ENCODE measurements at places on chromosomes 3 and 15.

DNA sequence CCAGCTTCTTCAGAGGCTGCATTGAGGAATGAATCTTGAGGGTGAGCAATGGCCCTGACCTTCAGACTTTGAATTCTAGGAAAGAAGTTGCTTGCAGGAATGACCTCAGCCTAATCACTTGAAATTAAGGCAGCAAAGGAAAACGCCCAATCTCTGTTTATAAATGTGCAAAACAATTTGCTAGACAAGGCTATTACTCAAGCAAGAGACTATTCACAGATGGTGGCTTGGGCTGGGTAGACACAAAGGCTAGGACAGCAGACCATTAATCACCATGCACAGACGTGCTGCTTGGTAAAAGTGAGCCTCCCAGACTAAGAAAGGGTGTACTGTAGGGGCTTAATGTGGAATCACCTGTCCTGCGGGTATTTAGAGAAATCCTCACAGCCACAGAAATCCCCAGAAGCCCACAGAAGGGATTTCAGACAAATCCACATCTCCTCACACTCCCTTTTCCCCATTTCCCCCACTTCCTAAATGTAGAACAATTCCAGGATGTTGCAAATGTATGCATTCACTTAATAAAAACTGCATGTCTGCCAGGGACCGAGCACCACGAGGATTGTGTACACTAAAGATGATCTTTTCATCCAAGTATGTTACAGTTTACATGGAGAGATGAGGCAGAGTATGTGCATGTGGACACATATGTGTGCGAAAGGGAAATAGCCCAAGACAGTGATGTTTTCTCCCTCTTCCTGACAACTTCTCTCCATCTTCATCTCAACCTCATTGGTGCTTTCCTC lies 259.5 kb downstream of the THSD4 start:
- DNase-seq = no peak

DNA sequence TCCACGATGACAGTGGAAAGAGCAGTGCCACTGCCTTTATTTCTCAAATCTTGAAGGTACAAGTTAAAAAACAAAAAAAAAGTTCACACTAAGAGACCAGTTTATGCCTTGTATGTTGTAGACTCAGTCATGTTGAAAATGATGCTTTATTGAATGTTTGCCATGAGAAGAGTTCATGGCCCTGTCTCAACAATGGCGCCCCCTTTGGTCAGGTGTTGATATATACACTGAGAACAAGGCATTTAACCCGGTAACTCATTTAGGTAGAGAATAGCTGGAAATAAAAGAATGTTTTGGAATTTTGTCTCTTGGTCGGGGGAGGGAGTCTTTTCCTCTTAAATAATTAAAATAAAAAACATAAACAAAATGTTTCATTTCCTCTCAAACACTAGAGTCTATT lies 145.6 kb upstream of the SLC2A2 start:
- DNase-seq = no peak

GRCh38 chr3:185693985-185694653 lies 108.0 kb downstream of the SENP2 start:
- no peak for DNase-seq

GRCh38 chr15:94972314-94972713 lies 741.0 kb downstream of the MCTP2 start:
- no peak for DNase-seq

DNA sequence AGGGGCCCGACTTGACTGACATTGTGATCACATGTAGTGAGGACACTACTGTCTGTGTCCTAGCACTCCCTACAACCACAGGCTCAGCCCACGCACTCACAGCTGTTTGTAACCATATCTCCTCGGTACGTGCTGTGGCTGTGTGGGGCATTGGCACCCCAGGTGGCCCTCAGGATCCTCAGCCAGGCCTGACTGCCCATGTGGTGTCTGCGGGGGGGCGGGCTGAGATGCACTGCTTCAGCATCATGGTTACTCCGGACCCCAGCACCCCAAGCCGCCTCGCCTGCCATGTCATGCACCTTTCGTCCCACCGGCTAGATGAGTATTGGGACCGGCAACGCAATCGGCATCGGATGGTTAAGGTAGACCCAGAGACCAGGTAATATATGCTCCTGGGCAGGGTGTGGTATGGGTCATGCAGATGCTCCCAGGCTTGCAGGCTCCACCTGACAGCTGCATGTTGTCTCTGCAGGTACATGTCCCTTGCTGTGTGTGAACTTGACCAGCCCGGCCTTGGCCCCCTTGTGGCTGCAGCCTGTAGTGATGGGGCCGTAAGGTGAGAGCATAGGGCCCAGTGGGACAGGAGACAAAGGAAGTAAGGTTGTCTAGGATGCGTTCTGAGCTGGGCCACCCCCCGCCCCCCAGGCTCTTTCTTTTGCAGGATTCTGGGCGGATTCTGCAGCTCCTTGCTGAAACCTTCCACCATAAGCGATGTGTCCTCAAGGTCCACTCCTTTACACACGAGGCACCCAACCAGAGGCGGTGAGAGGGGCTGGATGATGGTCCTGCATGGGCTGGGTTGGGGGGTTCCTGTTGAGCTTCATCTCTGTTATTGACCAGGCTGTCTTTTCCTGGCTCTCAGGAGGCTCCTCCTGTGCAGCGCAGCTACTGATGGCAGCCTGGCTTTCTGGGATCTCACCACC lies 4.4 kb downstream of the DALRD3 start:
- no peak for DNase-seq

DNA sequence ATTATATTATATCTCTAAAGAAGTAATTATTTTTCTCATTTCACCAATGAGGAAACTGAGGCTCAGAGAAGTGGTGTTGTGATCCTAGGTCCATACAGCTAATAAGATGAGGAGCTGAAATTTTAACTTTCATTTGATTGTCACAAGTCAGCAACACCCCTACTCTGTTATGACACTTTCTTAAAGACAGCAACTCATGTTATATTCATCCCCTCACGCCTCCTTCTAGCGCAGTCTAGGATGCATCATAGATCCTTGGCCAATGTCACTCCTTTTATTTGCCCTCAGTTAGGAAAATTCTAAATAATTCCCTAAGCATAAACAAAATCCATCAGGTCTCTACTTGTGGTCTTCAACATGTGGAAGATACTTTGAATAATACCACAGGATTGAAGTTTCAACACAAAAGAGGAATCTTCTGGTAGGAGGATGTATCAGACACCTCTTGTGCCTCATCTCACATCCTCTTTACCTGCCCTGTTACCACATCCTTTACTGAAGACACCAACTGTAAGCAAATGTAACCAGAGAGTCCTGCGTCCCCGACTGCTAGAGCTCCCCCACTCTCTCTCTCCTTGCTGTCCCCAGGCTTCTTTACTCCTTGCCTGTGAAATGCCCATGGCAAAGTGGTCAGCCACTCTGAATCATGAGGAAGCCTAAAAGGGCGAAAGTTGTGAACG lies 53.7 kb downstream of the TRIM42 start:
- DNase-seq = no peak

DNA sequence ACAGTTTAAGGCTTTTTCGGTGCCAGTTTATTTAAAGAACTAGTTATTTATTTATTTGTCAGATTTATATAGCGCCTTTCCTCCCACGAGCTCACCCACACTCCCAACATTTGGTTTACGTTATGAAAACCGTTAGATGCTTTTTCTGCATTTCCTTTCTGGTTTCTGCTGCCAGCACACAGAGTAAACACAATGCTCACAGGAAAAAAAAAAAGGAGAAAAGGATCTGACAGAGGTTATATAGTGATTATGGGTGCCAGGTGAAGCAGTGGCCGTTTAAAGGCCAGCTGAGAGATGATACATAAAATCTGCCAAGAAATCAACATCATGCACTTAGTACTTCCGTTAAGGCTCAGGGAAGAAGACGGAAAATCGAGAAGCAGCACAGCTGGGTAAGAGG lies 37.9 kb downstream of the ETV5 start:
- no peak for DNase-seq

DNA sequence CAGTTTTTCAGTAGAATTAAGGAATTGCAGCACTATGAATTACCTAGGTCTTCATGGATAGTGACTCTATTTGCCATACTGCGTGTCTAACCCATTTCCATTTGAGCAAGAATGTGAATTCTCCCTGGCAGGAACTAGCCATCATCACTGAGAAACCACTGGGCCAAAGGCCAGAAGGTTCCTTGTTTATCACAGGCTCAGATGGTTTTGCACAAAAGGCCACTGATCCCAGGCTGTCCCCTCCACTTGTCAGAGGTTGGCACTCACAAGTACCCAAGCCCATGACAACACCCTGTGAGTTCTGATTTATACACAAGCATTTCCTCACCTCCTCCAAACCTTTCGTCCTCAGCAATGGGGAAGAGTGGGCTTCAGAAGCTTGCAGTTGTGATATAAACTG lies 131.8 kb downstream of the FOXB1 start:
- DNase-seq = no peak

DNA sequence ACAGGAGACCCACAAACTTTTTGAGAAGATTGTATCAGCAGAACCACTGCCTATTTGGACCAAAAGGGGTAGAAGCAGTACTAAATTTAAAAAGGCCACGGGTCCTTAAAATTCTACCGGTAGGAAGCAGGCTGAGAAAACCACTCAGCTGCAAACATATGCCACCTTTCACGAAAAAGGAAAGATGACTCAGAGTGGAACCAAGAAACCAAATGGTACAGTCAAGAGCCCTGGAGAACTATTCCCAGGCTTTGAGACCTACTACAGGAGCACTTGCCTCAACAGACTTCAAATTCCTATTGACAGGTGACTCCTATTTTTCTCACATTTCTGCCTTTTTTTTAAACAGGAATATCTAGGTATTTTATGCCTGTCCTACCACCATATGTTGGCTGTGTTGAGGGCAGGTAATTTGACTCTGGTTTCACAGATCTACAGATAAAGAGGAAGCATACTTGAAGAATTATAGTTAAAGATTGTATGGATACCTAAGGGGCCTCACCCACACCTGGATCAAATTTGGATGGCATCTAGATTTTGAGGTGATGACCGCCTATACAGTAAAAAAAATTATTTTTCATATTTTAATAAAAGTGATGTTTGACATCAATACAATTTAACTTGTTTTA lies 10.1 kb downstream of the GOLIM4 start:
- no peak for DNase-seq

- DNase-seq = no peak
Observed at GRCh38 chr3:159899166-159899565, 89.5 kb upstream of the IL12A start.

DNA sequence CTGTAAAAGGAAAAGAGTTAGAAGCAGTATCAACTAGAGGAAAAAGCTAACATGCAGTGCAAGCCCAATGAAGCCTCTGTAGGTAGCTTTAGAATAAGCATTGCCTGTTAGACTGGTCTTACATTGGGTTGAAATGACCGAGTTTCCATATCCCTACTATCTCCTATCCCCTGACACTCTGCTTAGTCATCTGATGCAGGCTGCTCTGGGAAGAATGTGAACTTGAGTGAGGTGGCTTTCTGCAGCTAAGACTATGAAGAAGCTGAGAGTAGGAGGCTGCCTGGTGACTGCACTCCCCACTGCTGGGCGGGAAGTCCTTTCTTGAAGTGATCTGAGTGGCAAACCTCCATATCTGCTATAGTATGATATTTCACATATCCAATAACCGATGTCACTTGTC lies 64.7 kb downstream of the OXSM start:
- no peak for DNase-seq
